ENCODE measurements at places on chromosomes 7 and 10. TPM values are rescaled to one million over a fixed set of nuclear protein-coding genes. Genes with fewer than 3 reads are reported as not detected.

Gene TAS2R4
- total RNA-seq, result not detected

Gene ITIH5
- total RNA-seq, result 19.4 TPM

Gene CDC123
- 33.2 TPM for total RNA-seq

Gene IL15RA
- total RNA-seq, result 24.8 TPM

GRCh38 chr7:130926001-130926691 lies 192.1 kb upstream of the KLF14 start:
- DNase-seq, result no peak

- DNase-seq, result peak; percentile 76
Observed at GRCh38 chr7:141012044-141012685, 2.6 kb downstream of the MRPS33 start.

- no peak for DNase-seq
Observed at GRCh38 chr10:121978511-121978910, 3.5 kb upstream of the NSMCE4A start.

GRCh38 chr7:105250706-105251105 lies 138.0 kb downstream of the SRPK2 start:
- no peak for DNase-seq

- DNase-seq, result no peak
Observed at GRCh38 chr7:76209310-76209709, 7.6 kb downstream of the SRRM3 start.

GRCh38 chr10:17206210-17206709 lies 4.8 kb upstream of the TRDMT1 start:
- no peak for DNase-seq

DNA sequence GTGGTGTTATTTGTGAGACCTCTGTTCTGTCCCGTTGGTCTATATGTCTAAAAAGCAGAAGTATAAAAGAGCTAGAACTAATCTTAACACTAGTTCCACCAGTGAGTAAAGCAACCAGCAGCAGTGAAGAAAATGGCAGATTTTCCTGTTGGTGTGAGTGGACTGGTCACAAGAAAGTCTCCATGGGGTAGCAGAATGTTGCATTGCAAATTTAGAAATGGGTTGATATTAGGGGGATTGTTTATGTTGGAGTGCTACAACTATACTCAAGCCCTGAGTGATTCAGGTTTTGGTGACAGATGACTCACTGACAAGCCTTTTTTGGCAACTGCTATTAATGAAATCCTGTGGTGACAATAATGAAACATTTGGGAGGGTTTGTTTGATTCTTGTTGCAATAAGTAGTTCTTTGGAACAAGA lies 5.6 kb downstream of the AVL9 start:
- DNase-seq, result no peak
